Kidney (tissue), 22 donors: ENCODE measurements at places on chromosomes 5 and 9.
A peak's percentile ranks its signal among the peaks of the same experiment; 100 is the strongest.

GRCh38 chr5:179259731-179260323 lies 85.4 kb downstream of the ADAMTS2 start:
- peak; percentile 7 for DNase-seq

DNA sequence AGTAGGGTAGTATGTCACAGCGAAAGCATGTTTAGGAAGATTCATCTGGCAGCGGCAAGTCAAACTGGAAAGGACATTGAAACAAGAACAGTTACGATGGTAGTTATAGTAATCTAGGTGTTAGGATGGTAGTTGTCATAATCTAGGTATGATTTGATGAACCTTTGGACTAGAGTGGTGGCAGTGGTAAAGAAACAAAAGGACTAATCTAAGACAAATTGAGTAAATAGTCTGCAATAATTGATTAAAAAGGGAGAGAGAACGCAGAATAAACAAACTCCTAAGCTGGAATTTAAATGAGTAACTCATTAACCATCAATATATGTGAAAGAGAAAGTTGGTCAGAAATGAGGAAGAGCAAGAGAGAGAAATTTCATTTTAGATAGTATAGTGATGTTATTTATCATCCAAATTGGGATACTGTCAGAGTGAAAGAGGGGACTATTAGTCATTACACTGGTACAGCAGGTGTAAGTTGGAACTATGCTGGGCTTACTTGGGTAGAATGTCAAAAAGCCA lies 56.8 kb downstream of the MTREX start:
- DNase-seq, result no peak

DNA sequence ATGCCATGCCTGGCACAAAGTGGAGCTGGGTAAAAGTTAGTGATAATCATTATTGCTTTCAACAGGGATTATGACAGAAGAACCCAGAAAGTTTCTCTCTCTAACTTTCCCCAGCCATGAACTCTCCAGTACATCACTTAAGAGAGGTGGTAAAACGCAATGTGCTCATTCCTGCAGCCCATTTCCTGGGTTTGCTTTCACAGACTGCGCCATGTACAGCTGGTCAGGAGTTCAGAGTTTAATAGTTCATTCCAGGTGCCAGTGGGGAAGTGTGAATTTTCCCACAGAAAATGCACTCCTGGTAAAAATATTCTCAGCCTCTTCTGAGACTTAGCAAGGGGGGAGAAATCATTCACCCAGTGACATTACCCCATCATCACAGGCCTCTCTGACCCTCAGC lies 35.5 kb downstream of the ADAM19 start:
- no peak for DNase-seq

DNA sequence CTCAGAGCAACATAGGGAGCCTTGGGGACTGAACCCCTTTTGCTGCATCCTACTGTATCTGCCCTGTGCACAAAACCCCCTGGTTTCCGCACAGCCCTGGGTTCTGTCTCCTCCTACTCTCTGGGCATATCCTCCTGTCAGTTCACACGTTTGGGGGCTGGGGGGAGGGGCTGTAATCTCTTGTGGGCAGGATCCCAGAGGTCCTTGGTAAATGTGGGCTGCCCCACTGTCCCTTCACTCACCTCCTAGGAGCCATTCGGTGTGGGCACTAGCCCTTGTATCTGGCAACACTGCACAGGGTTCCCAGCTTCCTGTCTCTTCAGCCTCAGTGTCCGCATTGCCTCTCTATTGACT lies 271.8 kb upstream of the DMAC1 start:
- no peak for DNase-seq

- no peak for DNase-seq
Observed at GRCh38 chr5:149671544-149671943, 58.6 kb upstream of the PPARGC1B start.

DNA sequence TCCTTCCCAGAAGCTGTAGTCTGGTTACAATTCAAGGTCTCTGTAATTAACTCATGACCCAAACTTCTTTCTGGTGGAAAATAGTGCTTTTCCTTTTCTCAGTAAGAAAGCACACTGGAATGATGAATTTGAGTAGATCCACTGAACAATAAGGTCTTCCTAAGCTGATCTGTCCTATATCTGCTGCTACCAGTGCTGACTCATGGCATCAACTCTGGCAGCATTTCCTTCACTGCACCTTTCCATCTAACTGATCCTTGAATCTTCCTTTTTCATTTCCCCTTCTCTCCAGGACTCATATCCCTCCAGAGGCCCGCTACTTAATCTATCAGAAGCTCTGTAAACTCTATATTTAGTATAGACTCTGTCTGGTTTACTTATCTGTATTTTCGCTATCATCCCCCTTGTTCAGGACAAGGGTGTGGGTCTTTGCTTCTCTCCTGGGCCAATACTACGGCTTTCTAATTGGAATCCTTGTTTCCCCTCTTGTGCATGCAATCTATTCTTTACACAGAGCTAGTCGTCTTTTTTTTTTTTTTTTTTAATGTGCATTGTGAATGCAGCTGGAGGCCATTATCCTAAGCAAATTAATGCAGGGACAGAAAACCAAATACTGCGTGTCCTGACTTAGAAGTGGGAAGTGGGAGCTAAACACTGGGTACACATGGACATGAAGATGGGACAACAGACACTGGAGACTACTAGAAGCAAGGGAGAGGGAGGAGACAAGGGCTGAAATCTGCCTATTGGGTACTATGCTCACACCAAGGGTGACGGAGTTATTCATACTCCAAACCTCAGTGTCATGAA lies 192.2 kb upstream of the RPS23 start:
- DNase-seq, result no peak

- no peak for DNase-seq
Observed at GRCh38 chr5:35205186-35205585, 25.1 kb downstream of the PRLR start.

DNA sequence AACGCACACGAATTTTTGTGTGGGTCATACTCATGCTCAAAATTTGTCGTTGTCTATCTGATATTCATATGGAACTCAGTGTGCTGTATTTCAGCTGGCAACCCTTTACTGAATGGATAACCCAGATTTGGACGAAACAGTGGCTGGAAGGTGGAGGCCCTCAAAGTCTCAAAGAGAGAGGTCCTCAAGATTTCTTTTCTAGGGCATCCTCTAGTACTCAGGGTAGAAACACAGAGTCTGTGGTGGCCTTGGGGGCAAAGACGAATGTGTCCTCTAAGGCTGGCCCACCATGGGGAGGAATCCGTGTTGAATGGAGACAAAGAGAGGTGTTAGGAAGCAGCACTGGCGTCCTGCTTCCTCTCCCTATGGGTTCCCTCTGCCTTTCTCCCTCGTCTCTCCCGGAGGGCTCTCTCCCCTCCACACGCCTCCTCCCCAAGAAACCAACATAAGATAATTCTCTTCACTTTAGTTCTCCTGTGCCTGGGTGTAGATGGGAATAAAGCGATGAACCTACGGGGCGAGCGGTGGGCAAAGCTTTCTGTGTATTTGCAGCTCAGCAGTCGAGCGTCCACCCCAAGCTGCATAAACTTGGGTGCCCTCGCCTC lies 333.7 kb downstream of the CWC27 start:
- DNase-seq, result no peak

DNA sequence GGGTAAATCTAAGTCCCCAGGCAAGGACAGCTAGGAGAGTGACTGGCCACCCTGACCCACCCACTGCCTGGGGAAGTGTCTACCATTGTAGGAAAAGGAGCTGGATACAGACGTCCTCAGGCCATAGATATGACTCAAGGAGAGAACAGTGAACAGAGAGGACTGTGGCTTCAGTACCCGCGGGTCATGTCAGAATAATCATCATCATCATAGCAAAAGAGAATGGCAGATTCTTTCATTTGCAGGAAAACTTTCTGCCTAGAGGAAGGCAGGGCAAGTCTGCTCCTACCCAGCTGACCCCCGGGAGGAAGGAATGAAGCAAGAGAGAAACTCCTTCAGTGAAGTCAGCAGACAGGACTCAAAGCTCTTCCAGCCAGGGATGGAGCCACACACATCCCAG lies 52.2 kb upstream of the UBTD2 start:
- DNase-seq, result no peak

- no peak for DNase-seq
Observed at GRCh38 chr5:160869989-160870521, 18.0 kb upstream of the ATP10B start.

DNA sequence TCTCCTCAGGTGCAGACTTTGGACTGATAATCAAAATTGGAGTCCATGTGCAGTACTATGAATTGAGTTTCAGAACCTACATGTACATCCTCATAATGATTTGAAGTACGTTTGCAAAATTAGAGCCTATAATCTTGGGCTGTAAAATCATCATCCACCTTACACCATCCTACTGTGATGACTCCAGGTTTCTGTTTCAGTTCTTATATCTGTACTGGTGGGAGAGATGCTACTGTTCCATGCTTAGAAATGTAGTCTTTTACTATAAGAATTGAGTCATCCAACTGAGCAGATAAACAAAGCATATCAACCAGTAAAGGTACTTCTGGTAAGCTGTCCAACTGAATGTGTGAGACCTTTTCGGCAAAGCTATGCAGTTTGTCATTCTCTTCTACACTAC lies 586.3 kb upstream of the FAM174A start:
- no peak for DNase-seq

DNA sequence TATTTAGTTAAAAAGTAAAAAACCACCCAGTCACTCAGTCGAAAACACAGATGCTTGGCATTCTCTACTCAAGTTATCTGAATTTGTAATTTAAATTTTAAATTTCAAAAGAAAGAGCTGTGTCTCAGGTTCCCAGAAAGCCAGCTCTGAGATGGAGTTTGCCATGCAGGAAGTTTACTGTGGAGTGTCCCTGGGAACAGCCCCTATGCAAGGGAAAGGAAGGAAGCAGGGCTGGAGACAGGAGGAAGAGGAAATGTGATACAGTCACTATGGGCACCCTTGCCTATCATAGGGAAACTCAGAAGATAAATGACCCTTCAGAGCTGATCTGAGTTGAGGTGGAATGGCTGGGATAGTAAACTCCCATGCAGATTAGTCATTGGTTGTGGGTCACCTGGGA lies 408.8 kb upstream of the ACTBL2 start:
- DNase-seq, result no peak

GRCh38 chr5:31366941-31367340 lies 165.0 kb downstream of the DROSHA start:
- no peak for DNase-seq

GRCh38 chr5:141805874-141806595 lies 72.2 kb downstream of the PCDH1 start:
- DNase-seq, result no peak

- no peak for DNase-seq
Observed at GRCh38 chr9:77449240-77450084, 198.7 kb downstream of the GNA14 start.

DNA sequence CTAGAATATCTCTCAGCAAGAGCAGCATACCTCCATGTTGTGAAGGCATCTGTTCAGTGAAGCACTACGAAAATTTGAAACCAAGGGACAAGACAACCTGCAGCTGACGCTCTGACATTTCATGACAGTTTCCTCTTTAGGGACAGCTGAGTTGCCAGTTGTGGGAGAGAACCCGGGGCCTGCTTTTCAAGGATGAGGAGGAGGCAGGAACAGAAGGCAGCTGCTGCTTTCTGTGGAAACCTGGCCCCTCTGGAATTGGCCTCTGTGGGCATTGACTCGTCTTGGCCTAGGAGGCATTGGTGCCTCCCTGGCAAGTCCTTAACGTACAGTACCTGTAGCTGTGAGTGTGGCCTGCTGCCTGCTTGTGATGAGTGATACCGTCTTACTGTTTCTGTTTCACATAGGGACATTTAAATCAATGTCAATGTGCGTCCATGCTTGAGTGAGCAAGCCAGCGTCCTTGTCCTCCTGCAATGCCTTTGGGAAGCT lies 21.6 kb downstream of the SLC46A2 start:
- peak; percentile 63 for DNase-seq

GRCh38 chr9:79266986-79267385 lies 304.8 kb upstream of the TLE4 start:
- DNase-seq, result no peak
